ENCODE measurements at places on chromosomes 4 and X.

DNA sequence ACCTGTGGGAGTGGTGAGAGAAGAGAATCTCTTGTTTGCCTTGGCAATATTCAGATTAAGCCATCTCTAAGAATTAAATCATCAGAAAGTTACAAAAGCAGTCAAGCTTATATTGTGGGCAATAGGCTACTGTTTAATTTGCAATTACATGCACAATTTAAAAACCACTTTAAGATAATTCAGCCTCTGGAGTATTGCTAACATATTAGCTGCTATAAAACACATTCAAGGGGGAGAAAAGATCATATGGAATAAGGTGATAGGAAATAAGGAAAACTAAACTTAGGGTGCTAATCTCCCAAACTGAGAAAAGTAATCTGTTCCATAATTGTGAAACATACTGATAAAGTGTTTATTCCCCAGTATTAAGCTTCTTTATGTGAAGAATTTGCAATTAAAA is 103.9 kb downstream of the ARAP2 start:
- DNase-seq = no peak

GRCh38 chr4:156015781-156016180 is 62.1 kb upstream of the CTSO start:
- DNase-seq = no peak

DNA sequence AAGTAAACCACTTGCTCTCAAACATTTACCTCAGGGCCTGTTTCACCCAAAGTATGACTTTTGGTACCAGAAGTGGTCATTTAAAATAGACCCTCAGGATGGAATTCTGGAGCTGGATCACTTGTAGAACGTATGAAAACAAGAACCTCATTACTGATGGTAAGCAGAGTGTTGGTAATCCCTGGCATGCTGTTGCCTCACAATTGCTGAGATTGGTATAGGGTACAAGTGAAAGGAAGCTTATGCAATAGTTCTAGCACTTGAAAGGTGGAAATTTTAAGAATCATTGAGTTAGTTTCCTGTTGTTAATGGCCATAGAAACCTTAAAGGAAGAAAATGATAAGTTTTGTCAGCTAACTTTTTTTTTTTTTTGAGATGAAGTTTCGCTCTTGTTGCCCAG is 22.3 kb upstream of the THOC2 start:
- DNase-seq = no peak

- no peak for DNase-seq
These were observed 46.0 kb downstream of the UGT2A3 start for GRCh38 chr4:68905598-68905938.

- no peak for DNase-seq
These were observed 29.4 kb downstream of the SASH3 start for GRCh38 chrX:129808829-129809796.

DNA sequence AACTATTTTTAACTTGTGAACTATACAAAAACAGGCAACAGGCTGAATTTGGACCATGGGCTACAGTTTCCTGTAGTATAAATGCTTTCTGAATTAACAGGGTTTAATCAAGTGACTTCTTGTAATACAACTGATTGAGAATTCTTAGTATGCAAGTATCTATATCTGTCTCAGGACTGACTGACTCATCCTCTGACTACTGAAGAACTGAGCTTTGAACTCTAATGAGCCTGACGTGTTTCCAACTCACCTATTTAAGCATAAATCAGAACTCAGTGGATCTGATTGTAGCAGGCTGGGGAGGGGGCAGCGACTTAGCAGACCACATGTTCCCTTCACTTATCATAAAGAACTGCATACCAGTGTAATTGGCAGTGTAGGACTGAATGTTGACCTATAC is 7.8 kb downstream of the SPATA4 start:
- DNase-seq = peak; percentile 66

DNA sequence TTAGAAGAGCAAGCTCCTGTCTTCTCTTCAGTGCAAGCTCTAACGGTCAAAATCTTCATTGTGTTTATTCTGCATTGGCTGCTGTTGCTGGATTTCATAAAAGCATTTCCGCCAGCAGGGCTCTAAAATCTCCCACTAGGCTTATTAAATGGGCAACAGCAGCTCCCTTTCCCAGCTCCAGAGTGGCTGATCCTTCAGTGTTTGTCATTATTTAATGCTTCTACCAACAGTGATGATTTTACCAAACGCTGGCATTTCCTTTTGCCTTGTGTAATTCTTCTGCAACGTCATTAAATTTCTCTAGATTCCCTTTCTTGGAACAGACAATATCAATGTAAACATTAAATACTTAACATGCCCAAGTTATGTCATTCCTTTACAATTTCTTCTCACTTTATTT is 20.1 kb downstream of the SLC7A11 start:
- DNase-seq = peak; percentile 93

- peak; percentile 77 for DNase-seq
These were observed 161.4 kb downstream of the RAB28 start for GRCh38 chr4:13322681-13323101.

DNA sequence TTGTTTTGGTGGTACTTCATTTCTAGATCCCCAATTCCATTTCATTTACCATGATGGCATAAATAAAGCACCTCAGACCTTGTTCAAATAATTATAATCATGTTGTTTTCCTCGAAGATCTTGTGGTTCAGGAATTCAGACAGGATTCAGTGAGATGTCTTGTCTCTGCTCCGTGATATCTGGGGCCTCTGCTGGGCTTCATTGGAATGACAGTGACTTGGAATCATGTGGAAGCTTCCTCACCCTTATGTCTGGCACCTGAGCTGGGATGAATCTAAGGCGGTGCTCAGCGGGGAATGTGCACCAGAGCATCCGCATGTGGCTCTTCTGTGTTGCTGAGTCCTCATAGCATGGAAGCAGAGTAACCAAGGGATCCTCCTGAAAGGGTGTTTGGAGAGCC is 132.2 kb downstream of the VEGFC start:
- DNase-seq = no peak

DNA sequence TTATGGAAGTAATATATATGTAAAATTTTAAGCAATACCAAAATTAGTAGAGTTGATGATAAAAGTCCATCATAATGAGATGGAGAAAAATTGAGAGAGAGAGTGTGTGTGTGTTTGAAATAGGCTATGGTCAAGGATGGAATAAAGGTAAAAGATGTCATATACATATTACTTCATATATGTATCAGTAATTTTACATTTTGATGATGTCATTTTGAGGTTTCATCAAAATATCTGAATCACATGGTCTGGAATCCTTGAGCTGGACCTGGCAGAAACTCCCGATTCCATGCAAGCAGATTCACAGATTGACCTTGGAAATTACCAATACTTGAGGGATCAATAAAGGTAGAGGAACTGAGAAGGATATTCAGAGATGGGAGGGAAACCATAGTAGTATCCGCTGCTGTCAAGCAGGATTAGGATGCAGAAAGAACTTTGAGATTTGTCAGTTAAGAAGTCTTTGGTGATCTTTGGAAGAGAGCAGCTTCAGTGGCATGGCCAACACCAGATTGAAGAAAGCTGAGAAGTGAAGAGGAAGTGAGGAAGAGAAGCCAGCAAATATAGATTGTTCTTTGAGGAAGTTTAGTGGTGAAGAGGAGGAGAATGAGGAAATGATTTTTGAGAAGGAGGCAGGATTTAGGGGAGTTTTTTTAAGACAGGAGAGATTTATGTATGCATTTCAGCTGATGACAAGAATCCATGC is 21.5 kb downstream of the DNAAF6 start:
- no peak for DNase-seq

DNA sequence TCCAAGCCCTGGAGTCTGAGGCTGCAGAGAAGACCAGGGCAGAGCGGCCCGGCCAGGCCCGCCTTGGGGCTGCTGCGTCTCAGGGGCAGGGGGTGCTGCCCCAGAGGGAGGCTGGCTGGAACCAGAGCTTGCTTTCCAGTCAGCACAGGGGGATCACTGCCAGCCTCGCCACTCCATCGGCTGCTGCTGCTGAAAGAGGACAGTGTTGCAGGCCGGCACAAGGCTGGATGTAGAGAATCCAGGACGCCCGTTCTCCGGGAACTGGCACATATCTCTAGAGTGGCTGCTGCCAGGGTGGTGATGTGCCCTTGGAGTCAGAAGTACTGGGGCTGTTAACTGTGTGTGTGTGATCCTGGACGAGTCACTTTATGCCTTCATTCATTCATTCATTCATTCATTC is 31.9 kb upstream of the SORCS2 start:
- DNase-seq = no peak

DNA sequence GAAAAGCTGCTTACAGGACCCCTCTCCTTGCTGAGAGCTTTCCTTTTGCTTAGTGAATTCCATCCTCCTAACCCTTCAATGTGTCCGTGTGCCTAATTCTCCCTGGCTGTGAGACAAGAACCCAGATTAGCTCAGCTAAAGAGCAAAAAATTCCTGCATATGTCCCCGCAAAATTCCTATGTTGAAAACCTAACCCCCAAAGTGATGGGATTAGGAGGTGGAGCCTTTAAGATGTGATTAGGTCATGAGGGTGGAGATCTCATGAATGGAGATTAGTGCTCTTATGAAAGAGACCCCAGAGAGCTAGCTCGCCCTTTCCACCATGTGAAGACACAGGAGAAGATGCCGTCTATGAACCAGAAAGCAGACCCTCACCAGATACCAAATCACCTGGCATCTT is 503.0 kb upstream of the DIAPH2 start:
- DNase-seq = no peak

GRCh38 chr4:90444904-90445303 is 317.7 kb downstream of the CCSER1 start:
- DNase-seq = no peak

DNA sequence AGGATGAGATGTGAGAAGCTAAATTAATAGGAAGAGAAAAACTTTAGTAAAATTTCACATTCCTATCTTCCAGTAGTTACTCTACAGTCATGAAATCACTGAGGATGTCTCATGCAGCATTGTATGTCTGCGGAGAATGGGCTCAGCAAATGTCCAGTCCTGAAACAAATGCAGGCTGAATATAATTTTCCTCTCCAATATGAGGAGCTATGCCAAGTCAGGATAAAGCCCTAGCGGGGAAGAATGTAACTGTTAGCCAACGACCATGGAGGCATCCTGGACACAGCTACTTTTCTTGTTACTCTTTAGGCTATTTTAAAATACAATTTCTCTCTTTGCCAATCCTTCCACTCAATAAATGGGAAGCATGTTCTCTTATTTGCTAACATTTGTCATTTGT is 127.7 kb downstream of the PRKX start:
- DNase-seq = no peak

DNA sequence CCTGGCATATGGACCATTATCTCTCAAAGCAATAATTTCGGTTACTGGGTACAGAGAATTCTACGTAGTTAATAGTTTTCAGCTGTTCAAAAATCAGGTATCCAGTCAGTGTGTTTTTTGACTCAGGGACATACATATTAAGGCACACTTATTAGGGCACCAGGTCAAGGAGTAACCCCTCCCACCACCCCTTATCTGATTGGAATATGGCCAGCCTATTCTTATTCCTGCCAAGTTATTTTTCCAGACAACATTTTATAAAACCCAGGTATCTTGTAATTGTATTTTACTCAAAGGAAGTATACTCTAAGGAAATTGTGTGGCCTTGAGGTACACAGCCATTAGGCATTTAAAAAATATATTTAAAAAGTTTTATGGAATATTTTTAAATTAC is 4.3 kb downstream of the ZFX start:
- DNase-seq = no peak

- DNase-seq = no peak
These were observed 15.5 kb downstream of the P2RY8 start for GRCh38 chrX:1521459-1521956.

- no peak for DNase-seq
These were observed 281.2 kb downstream of the QDPR start for GRCh38 chr4:17230727-17231126.

GRCh38 chr4:10384974-10385373 is 72.3 kb downstream of the ZNF518B start:
- DNase-seq = no peak

GRCh38 chrX:63327788-63328187 is 23.3 kb downstream of the SPIN4 start:
- no peak for DNase-seq

GRCh38 chr4:105666693-105667092 is 41.8 kb downstream of the INTS12 start:
- DNase-seq = peak; percentile 16

DNA sequence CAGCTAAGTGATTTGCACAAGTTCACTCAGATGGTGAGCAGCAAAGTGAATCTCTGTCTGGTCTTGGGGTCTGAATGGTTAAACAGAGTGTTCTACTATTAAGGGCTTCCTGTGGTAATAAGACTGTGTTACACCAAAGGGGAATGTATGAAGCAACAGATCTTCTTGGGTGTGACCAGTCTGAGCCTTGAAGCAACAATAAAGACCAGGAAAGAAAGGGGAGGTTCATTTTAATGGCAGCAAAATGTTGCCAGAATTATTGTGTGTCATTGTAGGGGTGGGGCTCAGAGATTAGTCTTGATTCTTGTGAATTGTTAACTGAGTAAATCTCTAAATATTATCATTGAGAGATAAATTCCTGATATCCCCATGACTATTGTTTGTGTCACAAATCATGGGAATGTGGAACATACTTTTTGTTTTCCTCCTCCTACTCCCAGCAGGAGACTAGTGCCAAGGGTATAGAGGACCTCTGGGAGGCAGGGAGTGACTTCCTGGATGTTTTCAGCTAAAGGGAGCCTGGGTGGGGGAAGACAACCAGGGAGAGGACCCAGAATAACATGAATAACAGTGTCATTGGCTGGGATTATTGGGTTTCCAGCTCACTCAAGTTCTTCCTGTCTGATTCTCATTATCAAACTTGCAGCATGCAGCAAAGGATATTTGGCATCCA is 141.4 kb upstream of the PAK3 start:
- no peak for DNase-seq

DNA sequence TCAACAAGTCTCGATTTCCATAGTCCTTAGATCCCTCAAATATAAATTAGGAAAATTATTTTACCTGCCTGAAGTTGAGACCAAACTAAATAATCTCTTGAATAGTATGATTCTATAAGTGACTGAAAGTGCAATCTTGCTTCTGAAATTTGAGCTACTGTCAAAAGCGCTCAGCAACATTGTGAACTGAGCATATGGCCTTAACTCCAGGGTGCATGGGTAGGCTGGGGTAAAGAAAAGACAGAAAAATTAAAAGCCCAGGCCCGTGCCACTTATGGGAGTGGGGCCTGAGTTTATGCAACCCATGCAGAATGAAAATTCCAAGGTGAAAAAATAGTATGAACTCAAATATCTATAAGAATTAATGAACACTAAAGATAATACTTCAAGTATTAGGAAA is 9.8 kb downstream of the PGRMC2 start:
- no peak for DNase-seq

DNA sequence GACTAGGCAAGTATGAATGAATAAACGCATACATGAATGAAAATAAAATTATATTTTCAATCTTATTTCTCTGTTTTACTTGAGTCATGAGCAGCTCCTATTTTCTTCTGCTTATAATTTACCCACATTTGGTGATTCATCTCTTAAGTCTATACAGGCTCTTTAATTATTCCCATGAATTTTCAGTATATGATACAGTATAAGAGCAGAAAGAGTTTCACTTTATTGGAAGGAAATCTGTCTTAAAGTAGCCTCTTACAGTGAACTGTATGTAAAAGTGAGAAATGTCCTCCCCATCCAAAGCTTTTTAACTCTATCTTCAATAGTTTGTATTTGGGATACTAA is 50.8 kb downstream of the TMEM165 start:
- peak; percentile 47 for DNase-seq

GRCh38 chr4:157810137-157810774 is 362.6 kb downstream of the GASK1B start:
- no peak for DNase-seq

GRCh38 chrX:112147206-112147605 is 64.6 kb upstream of the TRPC5 start:
- DNase-seq = peak; percentile 29

Data from IMR-90 (cell line).